ENCODE measurements at places on chromosomes 7 and 10. TPM values are rescaled to one million over a fixed set of nuclear protein-coding genes. Genes with fewer than 3 reads are reported as not detected.

The CFAP69 gene
- total RNA-seq: 6.6 TPM

The NOS3 gene
- total RNA-seq: 2.5 TPM

The TFPI2 gene
- 53.1 TPM for total RNA-seq

The COL17A1 gene
- total RNA-seq: 1.6 TPM

The TDRD1 gene
- not detected for total RNA-seq

The HABP2 gene
- not detected for total RNA-seq

The PAOX gene
- total RNA-seq: 3.7 TPM

The MSS51 gene
- total RNA-seq: 3.2 TPM

The PRRT4 gene
- total RNA-seq: 0.69 TPM

The ABCB1 gene
- not detected for total RNA-seq

The CLEC2L gene
- total RNA-seq: not detected

The PRSS37 gene
- total RNA-seq: not detected

The PPP1R3A gene
- not detected for total RNA-seq

All from PC-3 (cell line).